ENCODE measurements at places on chromosomes 1 and 21.

DNA sequence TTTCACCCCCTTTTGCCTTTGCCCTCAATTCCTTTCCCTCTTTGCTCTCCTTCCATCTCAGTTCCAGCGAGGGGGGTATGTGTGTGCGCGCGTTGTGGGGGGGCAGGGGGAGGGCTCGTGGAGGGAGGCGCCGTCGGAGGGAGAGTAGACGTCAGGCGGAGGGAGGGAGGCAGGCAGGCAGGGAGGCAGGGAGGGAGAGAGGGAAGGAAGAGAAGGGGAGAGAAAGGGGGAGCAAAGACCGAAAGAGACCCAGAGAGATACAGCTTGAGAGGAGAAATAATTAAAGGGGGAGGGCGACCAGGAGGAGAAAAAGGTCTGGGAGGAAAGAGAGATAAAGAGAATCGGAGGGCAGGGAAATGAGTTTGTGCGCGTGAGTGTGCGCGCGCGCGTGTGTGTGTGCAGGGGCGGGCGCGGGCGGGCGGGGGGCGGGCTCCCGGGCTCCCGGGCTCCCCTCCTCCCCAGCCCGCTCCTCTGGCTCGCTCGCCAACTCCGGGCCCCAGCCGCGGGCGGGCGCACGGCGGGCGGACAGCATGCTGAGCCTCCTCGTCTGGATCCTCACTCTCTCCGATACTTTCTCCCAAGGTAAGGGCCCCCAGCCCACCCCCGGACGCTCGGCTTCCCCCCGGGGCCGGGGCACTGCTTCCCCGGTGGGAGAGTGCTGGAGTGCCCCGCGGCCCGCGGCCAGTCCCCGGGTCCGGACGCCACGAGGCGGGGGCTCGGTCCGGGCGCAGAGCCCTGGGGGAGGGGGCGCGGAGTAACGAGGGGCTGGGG, at the start of gene KIRREL1:
TSS of gene KIRREL1 (plus strand) at position 499 of the 771 bp plus-strand sequence. CDS start at position 531, 32 bp downstream.
- peak within 1 kb of the TSS; percentile 87 for H3K4me3 ChIP-seq
- peaks cover 15% of the 10 kb centered on the region for H3K4me1 ChIP-seq
- peaks cover 2% of the 10 kb centered on the region for H3K27me3 ChIP-seq
- DNase-seq = peak; percentile 78
- H3K27ac ChIP-seq = peak within 1 kb of the TSS; percentile 75
- H3K36me3 ChIP-seq = no peaks in the 10 kb centered on the region

GRCh38 chr1:150557065-150557600, 7.9 kb downstream of the ADAMTSL4 start:
- H3K27ac ChIP-seq = no peak overlapping the region
- H3K4me1 ChIP-seq = peaks cover 21% of the 10 kb centered on the region
- H3K4me3 ChIP-seq = no peak overlapping the region
- no peaks in the 10 kb centered on the region for H3K27me3 ChIP-seq

- peaks cover 3% of the 10 kb centered on the region for H3K4me1 ChIP-seq
- H3K36me3 ChIP-seq = no peaks in the 10 kb centered on the region
- H3K27ac ChIP-seq = no peak overlapping the region
- no peaks in the 10 kb centered on the region for H3K27me3 ChIP-seq
- no peak for DNase-seq
Observed at GRCh38 chr1:33122483-33123178, 41.7 kb downstream of the AZIN2 start.

DNA sequence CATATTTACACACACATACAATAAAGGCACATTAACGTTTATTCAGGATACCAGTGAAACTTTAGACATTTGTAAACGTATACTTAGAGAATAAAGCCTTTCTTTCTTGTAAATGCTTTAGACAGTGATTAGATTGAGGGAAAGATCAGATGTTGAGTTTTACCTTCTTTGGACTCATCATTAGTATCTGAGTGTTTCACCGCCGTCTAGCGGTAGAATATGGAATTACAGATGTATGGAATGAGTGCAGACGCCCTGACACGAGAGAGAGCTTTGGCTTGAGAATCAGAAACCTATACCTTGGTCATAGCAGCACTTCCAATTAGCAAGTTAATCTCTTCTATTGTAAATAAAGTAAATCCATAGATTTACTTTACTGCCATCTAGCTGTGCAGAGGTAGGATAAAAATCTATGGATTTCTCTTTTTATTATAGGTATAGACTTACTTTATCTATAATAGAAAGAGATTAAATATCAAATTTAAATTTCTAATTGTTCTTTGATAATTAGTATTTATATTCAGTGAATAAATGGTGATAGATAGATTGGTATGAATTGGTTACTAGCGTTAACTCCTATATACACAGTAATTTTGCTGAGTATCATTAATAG, 12.6 kb downstream of the FLG2 start:
- H3K27ac ChIP-seq = no peak overlapping the region
- peak; percentile 53 for DNase-seq
- H3K4me1 ChIP-seq = no peaks in the 10 kb centered on the region
- no peak overlapping the region for H3K4me3 ChIP-seq
- H3K36me3 ChIP-seq = no peaks in the 10 kb centered on the region

DNA sequence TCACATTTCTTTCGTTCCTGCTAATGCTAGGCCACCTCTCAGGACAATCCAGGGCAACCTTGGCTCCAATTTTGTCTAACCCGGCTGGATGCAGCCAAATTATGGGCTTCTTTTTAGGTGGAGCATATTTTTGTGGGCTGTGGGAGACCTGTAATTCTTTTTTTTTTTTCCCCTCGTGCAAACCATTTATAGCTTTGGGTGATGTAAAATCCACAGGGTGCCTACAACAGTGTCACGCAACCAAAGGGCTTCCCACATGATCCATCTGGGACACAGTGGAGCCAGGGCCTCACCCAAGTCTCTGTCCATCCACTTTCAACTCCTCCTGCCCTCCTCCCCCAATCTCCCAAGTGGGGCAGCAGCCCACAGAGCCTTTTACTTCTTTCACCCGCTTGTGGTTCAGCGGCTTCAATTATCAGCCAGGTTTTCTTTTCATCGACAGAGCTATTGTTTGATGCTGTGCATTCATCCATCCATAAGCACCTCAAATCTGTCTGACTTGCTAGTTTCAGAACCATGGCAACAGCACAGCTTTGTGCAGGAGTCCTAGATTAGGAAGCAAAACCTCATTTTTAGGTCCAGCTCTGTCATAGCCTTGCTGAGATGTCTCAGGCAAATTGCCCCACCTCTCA, 10.0 kb upstream of the OVAAL start:
- no peak overlapping the region for H3K27ac ChIP-seq
- no peaks in the 10 kb centered on the region for H3K4me1 ChIP-seq
- no peak overlapping the region for H3K4me3 ChIP-seq
- no peak for DNase-seq
- H3K36me3 ChIP-seq = no peaks in the 10 kb centered on the region

Data from fibroblast of lung (primary cell).